ENCODE measurements at places on chromosomes 1 and 21. TPM values are rescaled to one million over a fixed set of nuclear protein-coding genes. Genes with fewer than 3 reads are reported as not detected.

DNA sequence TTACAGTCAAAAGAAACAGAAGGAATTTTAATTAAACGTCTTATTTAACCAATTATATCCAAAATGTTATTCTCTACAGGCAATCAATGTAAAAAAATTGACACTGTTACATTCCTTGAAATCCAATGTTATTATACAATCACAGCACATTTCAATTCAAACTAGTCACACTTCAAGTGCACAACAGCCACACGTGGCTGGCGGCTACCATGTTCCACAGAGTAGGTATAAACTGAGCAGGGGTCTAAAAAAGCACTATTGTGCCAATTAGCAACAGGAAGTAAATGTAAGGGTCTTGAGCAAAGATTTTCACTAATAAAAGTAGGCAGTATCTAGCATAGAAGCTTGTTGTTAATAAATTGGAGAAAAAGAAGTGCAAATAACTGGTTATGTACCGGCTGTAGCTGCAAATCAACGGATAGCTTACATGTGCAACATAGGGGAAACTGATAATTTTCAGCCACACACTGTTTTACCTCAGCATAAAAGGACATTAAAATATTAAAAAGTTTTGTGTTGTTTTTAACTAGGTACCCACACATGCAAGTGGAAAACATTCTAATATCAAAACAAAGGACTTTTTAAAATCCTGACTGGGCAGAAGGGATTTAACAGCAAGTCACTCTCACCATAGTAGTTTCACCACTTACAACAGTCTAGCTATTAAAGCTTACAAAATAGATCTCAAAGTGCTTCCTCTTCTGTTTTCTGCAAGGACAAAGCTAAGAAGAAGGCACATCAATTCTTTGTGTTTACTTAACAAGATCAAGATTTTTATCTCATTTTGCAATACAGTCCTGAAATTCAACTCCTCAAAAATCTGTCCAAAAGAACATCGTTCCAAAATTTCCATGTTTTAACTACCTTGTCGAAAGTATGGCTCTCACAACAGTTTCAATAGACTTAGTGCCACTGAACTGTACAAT lies 2.5 kb downstream of the CSDE1 start:
- DNase-seq = no peak

The RNF207 gene
- total RNA-seq = 12.4 TPM

DNA sequence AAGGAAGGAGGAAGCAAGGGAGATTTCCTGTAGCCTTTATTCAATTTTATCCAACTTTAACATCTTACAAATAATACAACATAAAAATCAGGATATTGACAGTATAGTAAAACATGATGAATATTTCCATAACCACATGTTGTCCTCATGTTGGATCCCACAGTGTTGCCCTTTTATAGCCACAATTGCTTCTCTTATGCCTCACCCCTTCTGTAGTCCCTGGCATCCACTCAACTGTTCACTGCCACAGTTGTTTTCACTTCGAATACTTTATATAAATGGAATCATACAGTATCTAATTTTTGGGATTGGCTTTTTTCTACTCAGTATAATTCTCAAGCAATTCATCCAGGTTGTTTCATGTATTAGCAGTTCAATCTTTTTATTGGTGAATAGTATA lies 44.8 kb downstream of the SRSF11 start:
- no peak for DNase-seq

The DNAJC6 gene
- 53.8 TPM for total RNA-seq

- DNase-seq = no peak
Observed at GRCh38 chr1:2350911-2351655, 40.3 kb downstream of the MORN1 start.

- no peak for DNase-seq
Observed at GRCh38 chr21:43779660-43780059, 3.6 kb upstream of the CSTB start.

The OR2T29 gene
- not detected for total RNA-seq

GRCh38 chr1:26391450-26391849 lies 18.9 kb upstream of the ZNF683 start:
- DNase-seq = no peak

- no peak for DNase-seq
Observed at GRCh38 chr21:46211376-46211775, 17.2 kb downstream of the LSS start.

GRCh38 chr1:39142401-39143060 lies 62.0 kb upstream of the MACF1 start:
- no peak for DNase-seq

The ORC1 gene
- total RNA-seq = 3.0 TPM

DNA sequence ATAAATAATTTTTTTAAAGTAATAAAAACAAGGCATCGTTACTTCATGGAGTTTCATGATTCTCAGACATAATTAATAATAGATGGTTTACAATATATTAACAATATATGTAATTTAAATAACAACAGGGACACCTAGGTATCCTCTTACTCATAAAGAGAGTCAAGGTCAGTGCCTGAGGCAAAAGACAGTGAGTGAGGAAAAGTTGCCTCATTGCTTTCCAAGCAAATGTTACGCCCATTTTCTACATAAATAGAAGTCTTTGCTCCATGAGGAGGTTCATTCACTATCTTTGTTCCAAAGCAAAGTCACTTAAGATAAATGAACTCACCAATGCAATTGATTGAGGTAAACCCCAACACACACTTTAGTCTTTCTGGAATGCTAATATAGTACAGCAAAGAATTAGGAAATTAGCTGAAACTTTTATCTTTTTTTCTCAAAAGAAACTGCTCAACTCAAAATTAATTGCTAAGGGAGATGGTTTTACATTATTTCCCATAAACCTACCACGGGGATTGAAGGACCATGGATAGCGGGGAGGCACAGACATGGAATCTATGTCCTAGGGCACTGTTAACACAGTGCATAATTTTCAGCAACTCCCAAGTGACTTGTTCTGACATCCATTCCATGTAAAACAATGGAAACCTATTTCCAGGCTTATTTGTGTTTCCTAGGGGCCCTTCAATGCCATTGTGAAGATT lies 19.6 kb downstream of the BCL9 start:
- no peak for DNase-seq

The TCP10L gene
- 1.3 TPM for total RNA-seq

DNA sequence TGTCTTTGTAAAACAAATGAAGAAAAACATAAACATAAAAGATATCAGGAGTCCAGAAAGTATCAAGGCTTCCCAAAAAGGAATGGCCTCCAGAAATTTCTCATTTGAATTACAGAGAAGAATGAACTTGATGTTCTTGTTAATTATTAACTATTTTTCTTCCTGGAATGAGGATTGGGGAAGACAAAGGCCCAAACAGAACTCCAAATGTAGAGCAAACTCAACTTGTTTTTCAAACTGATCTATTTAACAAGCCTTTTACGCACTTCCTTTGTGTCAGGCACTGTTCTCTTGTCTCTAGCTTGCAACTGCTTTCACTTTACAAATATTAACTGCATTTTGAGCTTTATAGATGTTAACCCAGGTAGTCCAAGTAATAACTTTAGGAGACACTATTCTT lies 45.5 kb downstream of the LAMC2 start:
- no peak for DNase-seq

The OR2L13 gene
- not detected for total RNA-seq

The GUCA2B gene
- not detected for total RNA-seq

The PER3 gene
- 8.5 TPM for total RNA-seq

GRCh38 chr1:241323514-241324195 lies 33.4 kb downstream of the RGS7 start:
- no peak for DNase-seq

GRCh38 chr1:225442123-225442505 lies 14.3 kb upstream of the LBR start:
- DNase-seq = peak; percentile 74

GRCh38 chr1:157113106-157113505 lies 13.5 kb upstream of the ETV3L start:
- DNase-seq = no peak

- no peak for DNase-seq
Observed at GRCh38 chr1:211912038-211912437, 81.5 kb upstream of the LPGAT1 start.

The S100A3 gene
- 5.7 TPM for total RNA-seq

DNA sequence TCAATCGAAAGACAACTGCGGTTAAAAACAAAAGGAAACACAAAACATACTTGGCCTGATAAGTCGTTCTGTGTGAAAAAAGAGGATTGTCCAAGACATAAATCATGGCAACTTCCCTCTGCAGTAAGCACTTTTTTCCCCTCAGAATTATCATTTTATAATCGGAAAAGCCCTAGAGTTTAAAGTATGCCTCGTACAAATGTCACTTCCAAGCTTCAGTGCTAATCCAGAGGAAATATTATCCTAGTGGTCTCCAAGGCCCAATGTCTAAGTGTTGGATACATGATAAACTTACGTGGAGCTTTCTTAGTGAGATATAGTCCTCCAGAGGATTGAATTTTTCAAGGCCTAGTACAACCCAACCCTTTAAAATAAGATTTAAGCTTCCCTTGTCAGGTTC lies 11.2 kb upstream of the NTMT2 start:
- no peak for DNase-seq
